ENCODE measurements at places on chromosomes 12 and 14.

GRCh38 chr14:29097476-29097875, 330.9 kb downstream of the FOXG1 start:
- DNase-seq, result no peak

GRCh38 chr12:66491853-66492252, 187.0 kb downstream of the GRIP1 start:
- DNase-seq, result no peak

DNA sequence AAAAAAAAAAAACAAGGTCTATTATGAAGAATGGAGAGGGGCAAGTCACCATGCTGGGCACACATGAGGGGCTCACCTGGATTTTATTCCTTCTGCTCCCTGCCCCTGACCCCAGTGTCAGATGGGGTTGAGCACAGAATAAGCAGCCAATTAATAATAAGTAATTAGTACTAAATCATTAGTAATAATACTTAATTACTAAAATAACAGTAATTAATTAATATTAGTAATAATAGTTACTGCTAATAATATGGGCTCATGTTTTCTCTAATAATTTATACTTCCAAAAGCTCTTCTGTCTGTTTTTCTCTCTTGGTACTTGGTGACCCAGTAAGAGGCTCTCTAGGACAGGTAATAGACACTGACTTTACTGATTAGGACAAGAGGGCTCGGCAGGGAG, 360.9 kb downstream of the VRK1 start:
- no peak for DNase-seq

GRCh38 chr12:71890475-71890874, 48.2 kb upstream of the TPH2 start:
- no peak for DNase-seq

- DNase-seq, result peak; percentile 2
These were observed 55.4 kb downstream of the CCER1 start for GRCh38 chr12:90899456-90900182.

GRCh38 chr12:83818881-83819280, 1093.7 kb downstream of the SLC6A15 start:
- peak; percentile 20 for DNase-seq

- DNase-seq, result peak; percentile 71
These were observed 5.0 kb downstream of the RASAL1 start for GRCh38 chr12:113130457-113131135.

DNA sequence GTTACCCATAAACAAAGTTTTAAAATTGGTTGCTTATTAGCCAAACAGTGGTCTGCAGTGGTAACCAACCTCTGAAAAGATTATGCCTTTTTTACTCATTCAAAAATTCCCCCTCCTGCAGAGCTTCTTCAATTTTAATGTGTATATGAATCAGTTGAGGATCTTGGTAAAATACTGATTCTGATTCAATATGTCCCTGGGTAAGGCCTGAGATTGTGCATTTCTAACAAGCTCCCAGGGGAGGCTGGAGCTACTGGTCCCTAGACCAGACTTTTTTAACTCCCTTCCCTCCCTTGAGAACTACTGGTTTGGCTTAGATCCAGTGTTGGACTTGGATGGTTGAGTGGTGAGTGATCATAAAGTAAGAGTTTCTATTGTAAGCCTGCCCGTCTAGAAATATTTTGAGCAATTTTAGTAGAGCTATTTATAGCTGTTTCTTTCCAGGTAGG, 90.2 kb downstream of the FUT8 start:
- DNase-seq, result no peak

DNA sequence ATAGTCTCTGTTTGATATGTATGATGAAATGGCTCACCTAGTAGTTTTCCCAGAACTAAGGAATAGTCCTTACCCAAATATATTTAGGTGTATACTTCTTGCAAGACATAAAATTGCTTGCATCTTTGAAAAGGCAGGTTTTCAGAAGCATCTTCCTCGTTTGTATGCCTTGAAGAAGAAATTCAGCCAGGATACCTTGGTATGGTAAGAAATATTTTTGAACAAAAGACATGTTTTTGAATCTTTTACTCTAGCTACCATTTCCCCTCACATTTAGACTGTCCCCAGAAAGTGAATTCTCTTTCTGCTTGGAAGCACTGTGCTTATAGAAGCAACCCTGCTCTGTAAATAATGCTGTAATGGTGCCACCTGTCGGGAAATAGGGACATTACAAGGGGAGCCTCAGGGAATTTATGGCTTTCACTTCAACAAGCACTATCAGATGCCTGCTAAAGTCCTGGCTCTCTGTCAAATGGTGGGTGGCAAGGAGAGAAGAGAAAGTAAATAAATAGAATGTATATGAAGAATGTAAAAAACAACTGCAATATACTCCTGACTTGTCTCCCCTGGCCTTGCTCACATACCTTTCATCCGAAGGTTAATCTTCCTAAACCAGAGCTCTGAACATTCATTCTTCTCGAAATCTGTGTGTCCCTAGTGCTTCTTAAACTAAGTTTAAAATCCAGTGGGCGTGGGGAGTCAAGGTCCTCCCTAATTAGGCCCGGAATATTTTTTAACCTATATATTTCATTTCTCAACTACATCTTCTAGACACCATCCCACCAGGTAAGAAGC, 6.1 kb downstream of the CCDC184 start:
- DNase-seq, result peak; percentile 72

- DNase-seq, result no peak
These were observed 113.2 kb upstream of the HIF1A start for GRCh38 chr14:61581955-61582615.

- DNase-seq, result peak; percentile 33
These were observed 70.4 kb upstream of the SLCO1C1 start for GRCh38 chr12:20624718-20625117.

GRCh38 chr12:121829250-121829918, 25.6 kb downstream of the SETD1B start:
- DNase-seq, result no peak

DNA sequence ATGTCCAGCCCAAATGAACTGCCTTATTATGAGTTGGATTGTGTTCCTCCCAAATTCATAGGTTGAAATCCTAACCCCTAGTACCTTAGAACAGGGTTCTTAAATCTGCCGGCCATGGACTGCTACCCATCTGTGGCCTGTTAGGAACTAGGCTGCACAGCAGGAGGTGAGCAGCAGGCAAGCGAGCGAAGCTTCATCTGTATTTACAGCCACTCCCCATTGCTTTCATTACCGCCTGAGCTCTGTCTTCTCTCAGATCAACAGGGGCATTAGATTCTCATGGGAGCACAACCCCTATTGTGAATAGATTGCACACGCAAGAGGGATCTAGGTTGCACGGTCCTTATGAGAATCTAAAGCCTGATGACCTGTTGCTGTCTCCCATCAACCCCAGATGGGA, 9.8 kb upstream of the EML5 start:
- no peak for DNase-seq
